H9 (cell line): ENCODE measurements at places on chromosomes 11 and 22. TPM values are rescaled to one million over a fixed set of nuclear protein-coding genes. Genes with fewer than 3 reads are reported as not detected.

The KCNK4 gene
- total RNA-seq, result 0.28 and 0.31 TPM in 2 replicates

The TREH gene
- not detected in 2 replicates for total RNA-seq

The SEPTIN3 gene
- total RNA-seq, result 32.4 and 33.3 TPM in 2 replicates

The TEX54 gene
- total RNA-seq, result 0.53 and 1.2 TPM in 2 replicates

The OR5A1 gene
- not detected in 2 replicates for total RNA-seq

The CPT1B gene
- 65.7 and 68.3 TPM in 2 replicates for total RNA-seq

The OR4D5 gene
- total RNA-seq, result not detected in 2 replicates

- no peak for DNase-seq
These were observed 1.2 kb downstream of the MS4A4E start for GRCh38 chr11:60241786-60242185.

DNA sequence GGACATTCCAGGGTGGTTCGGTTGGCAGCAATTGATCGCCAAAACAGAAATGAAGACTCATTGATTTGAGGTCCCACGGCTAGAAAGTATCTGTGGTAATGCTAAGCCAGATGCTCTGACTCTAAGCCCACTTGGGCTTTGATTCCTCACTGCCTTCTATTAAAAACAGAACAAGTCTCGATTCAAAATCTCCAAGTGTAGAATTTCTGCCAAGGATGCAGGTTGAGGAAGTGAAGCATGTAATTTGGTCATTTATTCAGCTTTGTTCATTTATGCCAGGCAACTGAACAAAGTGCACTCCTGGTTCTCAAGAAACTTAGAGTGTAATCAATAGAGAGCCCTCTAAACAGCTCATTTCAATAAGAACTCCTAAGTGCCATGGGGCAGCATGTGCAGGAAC, 2.3 kb upstream of the CEP295 start:
- no peak for DNase-seq

- no peak for DNase-seq
These were observed 504 bp downstream of the CFL1 start for GRCh38 chr11:65857500-65857852.

- no peak for DNase-seq
These were observed 351.9 kb downstream of the TENM4 start for GRCh38 chr11:79088967-79089366.

DNA sequence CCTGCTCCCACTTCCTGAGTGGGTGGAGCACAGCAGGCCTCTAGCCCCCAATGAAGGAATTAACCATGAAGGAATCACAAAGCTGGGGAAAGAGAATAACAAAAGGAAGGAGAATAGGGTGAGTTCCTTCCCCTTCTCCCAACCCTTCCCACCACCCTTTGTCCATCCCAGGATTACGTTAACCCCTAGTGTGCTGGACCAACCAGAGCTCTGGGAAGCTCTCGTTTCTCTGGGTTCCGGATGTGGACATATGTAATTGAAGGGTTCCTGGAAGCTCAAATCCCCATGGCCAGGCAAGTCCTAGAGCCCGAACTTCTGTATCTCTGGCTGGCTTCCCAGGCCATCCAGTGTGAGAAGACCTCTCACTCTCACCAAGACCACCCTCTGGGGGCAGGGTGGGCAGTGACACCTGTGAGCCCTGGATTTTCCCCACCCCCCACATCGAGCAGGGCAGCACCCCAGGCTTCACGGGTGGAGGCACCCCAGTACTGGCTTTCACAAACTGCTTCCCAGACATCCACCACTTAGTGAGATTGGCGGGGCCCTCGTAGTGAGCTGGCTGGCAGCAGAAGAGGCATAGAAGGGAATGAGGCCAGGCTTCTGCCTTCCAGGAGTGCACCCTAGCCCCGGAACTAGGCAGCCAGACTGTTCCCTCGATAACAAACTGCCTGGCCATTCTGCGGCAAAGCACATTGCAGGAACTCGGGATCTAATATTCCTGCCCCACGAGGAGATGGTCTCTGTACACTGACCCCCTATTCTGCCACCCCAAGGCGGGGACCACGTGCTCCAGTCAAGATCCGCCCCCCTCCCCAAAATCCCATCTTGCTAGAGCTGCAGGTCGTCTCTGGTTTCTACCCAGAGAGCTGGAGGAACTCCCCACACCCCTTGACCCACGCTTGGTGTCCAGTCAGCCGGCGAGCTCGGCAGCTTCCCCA, 2.1 kb downstream of the NECTIN1 start:
- DNase-seq, result peak; percentile 83

DNA sequence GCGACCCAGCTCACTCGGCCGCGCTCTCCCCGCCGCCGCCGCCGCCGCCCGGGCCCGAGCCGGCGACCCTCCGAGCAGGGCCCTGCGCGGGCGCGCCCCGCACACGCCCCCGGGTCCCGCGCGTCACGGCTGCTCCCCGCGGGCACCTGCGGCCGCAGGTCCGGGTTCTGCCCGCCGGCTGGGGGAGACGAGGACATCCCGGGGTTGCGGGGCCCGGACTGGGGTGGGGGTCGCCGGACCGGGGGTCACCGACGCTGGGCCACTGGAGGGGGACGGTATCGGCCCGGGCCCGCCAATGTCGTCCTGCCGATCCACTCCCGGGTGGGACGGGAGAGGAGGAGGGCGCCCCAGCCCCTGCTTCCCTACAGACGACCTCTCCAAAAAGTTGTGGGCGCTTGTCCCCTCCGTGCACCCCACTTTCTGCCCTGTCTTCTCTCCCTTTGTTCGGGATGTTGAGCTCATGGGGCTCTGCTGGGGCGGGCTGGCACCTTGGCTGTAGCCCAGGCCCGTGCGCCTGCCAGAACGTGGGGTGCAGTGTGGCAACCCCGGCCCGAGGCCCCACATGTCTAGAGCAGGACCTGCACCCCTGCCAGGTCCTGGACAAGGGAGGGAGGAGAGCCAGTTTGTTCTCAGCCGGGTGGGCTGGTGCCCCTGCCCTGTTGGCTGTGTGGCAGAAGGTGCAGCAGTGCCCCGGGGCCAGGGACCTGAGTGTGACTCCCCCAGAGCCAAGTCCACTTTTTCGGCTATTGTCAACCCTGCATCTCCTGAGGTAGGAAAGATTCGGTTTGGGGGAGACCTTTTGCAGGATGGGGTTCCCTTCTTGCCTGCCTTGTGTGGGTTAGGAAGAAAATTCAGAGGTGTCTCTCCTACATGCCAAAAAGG, 40.2 kb upstream of the CELSR1 start:
- peak; percentile 26 for DNase-seq

- DNase-seq, result no peak
These were observed 76.2 kb downstream of the SLC1A2 start for GRCh38 chr11:35343033-35343598.

- no peak for DNase-seq
These were observed 542.4 kb downstream of the TBC1D22A start for GRCh38 chr22:47304854-47305253.

DNA sequence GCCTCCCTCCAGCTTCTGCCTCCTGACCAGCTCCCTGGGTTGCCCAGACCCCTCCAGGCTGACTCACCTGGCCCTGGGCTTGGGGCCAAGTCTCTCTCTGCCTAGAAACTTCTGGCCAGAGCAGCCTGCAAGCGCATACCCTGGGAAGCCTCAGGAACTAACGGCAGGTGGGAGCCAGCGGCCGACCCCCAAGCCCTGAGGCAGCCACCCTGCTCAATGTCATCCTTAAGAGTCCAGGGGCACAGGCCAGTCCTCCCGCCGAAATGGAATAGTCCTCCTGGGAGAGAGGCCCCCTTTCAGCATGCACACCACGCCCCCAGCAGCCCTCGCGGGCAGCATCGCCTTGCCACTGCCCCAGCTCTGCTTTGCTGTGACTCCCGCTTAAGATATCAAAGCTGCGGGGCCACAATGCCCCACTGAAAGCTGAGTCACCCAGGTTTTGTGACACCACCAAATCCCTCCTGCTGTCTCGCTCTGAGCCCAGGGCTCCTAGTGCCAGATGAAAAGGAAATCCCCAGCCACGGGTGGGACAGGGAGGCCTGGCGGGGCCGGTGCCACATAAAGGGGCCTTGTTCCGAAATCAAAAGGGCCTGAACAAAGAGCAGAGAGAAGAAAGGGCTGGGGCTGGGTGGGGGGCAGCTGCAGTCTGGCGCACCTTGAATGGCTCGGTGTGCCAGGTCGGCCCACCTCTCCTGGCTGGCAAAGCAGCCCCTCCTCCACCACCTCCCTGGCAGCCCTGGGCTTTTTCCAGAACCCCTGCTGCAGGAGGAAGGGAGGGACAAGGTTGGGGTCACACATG, 21.4 kb upstream of the FGF3 start:
- DNase-seq, result peak; percentile 28
